AG09309 (cell line): ENCODE measurements at places on chromosomes 11 and 22.

GRCh38 chr11:44188643-44189042 lies 93.2 kb downstream of the EXT2 start:
- no peak for DNase-seq

GRCh38 chr11:119501777-119502405 lies 78.9 kb upstream of the THY1 start:
- no peak for DNase-seq

GRCh38 chr22:40328546-40329456 lies 17.5 kb upstream of the ADSL start:
- DNase-seq, result no peak

DNA sequence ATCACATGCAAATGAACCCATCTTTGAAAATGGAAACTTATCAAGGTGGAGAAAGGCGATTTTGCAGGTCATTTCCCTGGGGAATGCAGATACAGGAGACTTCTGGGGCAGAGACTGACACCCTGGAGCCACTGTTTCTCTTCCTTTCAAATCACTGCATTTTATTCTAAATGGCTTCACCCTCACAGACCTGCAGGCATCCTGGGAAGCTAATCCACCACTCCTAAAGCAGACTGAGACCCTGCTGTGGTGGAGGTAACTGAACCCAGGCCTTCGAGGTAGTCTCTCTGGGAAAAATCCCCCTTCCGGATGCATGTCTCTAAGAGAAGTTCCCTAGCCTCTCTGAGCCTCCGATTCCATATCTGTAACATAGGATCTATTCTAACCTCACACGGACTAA lies 20.9 kb upstream of the CSNK2A3 start:
- DNase-seq, result no peak

DNA sequence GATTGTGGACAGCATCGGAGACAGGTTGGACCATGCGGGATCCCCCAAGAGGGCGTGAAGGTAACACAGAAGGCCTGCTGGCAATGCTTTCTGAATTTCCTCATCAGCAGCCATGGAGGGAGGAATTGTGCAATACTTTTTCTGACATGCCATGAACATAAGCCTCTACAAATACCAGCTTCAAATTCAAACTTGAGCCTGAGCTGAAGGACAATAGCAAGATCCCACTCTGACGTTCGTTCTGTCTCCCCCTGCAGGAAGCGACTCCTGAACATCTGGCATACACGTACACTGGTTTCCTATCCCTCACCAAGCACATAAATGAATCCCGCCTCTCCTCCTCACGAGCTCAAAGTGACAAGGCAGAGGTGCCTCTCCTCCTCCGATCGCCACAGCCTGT lies 312.2 kb downstream of the BRD1 start:
- DNase-seq, result no peak

- no peak for DNase-seq
These were observed 36.8 kb downstream of the KIRREL3 start for GRCh38 chr11:126963603-126964363.

GRCh38 chr11:73413256-73413655 lies 37.1 kb downstream of the RELT start:
- no peak for DNase-seq

GRCh38 chr11:112176077-112176476 lies 765 bp downstream of the BCO2 start:
- DNase-seq, result no peak

- peak; percentile 85 for DNase-seq
These were observed 265.5 kb upstream of the NARS2 start for GRCh38 chr11:78840200-78840599.

DNA sequence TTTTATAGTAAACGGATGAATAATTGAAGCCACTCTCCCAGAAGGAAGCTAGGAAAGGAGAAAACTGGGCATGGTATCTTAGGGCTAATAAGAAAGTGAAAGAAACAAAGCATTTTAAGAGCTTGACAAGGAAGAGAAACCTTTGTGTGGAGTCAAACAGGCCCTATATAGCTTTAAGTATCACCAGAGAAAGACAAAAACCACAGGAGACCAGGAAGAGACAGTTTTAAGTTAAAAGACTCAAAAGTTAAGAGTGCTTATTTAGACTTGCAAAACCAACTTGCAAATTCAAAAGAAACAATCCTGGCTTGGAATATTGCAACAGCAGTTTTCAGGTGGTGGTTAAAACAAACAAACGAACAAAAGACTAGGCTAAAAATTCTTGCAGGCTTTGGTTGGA lies 3.4 kb downstream of the PAK1 start:
- DNase-seq, result no peak

- DNase-seq, result no peak
These were observed 66.8 kb downstream of the ATM start for GRCh38 chr11:108289699-108290098.

DNA sequence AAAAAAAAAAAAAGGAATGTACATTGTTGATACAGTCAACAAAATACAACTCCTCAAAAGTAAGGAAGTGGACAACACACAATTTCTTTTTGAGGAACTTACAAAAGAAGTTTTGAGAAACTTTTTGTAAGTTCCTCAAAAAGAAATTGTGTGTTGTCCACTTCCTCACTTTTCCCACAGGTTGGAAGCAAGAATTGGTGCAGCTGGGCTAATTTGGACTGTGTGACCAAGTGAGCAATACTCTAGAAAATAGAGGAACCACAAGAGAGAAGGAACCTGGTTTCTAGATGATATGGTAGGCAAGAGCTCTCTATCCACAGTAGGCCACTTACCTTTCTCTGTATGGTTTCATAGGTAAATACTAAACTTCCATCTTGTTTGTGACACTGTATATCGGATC lies 1053.8 kb downstream of the LRRC4C start:
- DNase-seq, result no peak

DNA sequence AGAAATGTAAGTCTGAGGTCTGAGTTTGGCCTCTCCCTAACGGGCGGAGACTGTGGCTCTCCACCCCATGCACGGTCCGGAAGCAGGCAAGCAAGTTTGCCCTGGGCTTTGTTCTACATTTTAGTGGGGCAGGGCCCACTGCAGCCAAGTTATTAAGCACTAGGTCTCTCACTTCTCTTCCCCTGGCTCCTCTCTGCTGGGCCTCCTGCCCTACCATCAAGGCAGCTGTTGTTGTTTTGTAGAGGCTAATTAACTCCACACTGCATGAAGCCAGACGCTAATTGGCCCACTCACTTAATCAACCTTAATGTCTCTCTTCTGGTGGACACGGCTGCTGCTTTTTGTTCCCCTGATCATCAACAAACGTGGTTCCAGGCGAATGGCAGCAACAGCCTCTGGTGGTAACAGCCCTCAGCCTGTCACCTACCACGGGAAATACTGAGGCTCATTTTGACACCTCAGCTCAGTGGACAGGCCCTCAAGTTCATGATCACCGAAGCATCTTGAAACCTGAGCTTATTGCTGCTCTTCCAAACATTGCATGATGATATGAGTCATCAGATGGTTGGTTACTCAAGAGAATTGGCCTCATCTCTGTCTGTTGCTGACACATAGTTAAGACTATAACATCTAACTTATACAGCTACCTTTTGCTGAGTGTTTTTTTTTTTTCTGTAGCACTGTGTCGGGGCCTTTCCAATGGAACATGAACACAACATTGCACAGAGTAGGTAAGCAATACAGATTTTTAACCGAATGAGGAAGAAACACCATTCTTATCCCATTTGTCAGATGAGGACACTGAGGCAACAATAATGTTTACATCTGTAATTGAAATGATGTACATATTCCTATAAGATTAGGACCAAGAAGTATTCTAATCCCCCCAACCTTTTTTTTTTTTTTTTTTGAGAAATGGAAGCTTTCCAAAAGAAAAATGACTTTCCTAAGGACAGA lies 20.8 kb upstream of the LMO2 start:
- DNase-seq, result peak; percentile 74

DNA sequence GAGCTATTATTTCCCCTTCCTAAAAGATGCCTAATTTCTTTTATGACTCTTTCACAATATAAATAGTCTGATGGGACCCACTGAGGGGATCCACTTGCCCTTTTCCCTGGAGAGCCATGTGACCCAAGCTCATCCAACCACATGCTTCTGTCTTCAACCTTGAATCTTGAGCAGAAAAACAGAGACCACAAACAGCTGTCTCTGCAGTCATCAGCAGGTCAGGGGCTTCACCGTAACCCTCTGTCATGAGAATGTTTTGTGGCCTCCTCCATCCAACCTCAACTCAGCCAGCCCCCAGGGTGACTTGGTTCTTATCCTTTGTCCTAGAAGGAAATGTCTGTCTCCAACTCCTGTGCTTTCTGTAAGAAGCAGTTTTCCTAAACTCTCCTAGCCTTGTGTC lies 129.6 kb upstream of the POU2AF2 start:
- no peak for DNase-seq

DNA sequence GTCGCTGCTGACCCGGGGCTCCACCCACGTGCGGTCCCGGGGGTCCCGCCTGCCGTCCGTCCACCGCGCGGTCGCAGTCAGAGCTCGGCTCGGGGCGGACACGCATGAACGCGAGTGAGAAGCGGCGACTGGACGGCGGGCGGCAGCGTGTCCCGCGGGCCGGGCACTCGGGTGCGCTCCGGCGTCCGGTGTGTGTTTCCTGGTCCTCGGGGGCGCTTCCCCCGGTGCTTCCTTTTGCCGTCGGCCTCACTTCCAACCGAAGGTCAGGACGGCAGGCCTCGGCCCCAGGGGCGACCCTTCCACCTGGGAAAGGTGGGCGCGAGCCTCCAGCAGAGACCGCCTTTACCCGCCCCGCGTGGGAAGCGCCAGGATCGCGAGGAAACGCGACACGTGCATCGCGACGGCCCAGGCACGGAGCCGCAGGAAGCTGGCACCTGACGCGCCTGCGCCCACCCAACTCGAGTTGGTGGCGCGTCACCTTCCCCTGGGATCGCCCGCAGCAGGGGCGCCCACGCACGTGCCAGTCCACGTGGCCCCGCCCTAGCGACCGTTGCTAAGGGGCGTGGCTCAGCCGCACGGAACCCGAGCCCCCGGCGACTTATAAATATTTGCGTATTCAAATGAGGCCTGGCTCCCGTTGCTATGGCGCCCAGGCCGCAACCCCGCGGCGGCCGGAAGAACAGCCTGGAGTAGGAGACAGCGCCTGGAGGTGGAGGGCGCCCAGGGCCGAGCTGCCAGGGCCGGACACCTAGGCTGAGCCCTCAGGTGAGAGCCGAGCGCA lies at the start of gene LRRC56:
Gene LRRC56, plus strand, starts transcription at position 687 of the 781 bp plus-strand sequence. CDS start 3,158 bp downstream, outside the sequence.
- DNase-seq, result no peak

GRCh38 chr11:100734743-100735527 lies 47.8 kb downstream of the ARHGAP42 start:
- no peak for DNase-seq

DNA sequence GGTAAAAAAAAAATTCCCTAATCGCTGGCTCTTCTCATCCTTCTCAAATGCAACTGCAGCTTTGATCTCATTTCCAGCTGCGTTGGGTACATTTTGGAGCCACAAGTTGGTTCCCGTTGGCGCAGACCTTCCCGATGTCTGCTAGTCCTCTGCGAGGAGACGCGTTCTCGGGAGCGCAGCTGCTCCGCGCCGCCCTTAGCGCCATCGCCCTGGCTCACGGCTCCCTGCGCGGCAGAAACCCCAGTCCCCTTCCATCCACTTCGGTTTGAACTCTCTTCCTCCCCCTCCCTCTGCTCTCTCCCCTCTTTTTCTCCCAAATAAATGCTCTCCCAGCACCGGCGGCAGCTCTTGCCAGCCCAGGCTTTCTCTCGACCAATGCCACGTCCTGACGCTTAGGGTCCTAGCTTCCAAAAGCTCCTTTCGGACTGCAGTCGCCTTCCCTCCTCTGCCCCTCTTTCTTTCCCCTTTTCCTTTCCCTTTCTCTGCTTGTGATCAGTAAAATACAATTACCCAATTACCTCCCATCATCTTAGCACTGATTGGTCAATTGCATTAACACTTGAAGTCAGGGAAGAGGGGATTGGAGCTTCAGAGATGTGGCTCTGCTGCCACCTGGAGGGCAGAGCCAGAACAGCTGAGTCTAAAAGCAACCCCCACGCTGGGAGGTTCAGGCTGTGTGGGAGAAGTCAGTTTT lies 1165.7 kb downstream of the LRRC4C start:
- peak; percentile 42 for DNase-seq

GRCh38 chr11:104968856-104969776 lies 742 bp upstream of the CASP4 start:
- DNase-seq, result no peak

DNA sequence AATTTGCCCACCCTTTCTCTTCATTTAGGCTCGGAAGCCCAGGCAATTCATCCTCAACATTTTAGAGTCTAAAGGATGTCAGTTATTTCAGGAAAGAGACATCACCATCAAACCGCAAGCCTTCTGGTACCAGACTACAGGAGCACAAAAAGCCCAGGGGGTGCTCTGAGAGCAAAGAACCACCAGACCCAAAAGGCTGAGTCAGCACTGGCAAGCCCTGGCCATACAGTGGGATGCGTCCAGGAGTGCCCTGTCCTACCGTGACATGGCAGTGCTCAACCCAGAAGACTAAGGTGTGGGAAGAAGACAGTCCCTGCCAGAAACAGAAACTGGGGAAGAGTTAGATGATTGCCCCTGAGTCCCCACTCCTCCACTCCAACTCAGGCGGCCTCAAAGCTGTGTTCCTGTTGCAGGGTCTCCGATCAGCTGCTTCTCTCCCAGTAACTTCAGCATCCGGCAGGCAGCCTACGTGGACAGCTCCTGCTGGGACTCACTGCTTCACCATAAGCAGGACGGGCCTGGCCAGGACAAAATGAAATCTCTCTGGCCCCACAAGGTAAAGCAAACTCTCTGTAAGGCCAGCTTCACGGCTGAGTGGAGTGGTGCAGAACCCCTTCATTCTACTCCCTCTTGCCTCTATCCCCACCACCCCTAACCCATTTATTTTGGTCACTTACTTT lies 1.5 kb downstream of the PANX3 start:
- no peak for DNase-seq

GRCh38 chr11:112085822-112086421 lies 634 bp downstream of the TIMM8B start:
- DNase-seq, result no peak

- no peak for DNase-seq
These were observed 8.6 kb upstream of the MIAT start for GRCh38 chr22:26648528-26649388.
